Aorta (tissue), 5 donors: ENCODE measurements at places on chromosomes 6 and 20.

- DNase-seq = no peak
Observed at GRCh38 chr20:764255-764654, 4.0 kb downstream of the SLC52A3 start.

GRCh38 chr6:170294298-170294730 lies 3.4 kb upstream of the DLL1 start:
- no peak for DNase-seq

DNA sequence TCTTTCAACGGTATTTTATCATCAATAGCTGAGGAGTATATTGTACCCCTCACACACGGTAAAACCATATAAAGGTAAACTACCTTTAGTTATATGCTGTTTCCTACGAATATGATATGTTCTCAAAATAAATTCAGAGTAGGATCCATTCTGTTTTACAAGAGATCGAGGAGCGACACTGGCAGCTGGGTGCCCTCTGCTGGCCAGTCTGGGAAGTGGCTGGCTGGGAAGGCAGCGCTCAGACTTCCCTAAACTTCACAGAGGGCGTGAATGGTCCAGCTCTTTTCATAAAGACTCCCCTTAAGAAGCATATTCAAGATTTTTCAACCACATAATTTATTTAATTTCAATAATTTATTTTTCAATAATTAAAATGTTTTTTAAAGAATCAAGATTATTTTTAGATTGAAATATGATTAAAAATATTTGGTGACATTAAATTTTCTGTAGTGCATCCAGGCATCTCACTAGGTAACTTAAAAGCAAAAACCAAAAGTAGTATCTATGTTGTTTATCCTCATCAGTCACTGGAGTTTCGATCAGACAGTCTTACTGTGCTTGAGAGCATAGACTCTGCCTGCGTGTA lies 187.5 kb upstream of the PDE10A start:
- peak; percentile 74 for DNase-seq

DNA sequence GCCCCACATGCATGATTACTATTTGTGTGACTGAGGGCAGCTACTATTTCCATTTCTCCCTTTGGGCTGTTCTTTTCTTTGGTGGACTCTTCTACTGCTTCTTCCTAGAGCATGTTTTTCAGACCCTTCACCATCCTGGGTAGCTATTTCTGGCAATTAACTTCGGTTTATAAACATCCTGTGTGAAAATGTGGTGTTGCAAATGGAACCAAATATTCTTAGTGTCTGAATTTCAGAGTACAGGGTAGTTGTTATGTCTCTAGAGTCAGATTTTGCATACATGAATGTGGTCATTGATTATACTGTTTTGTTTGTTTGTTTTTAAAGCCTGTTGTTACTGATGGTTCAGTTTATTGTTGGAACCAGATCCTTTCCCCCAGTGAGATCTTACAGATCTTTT lies 49.7 kb downstream of the PROKR2 start:
- DNase-seq = no peak

GRCh38 chr20:17530716-17531664 lies at the start of gene BFSP1:
Gene BFSP1 (minus strand): TSS chr20:17531379. CDS start chr20:17531329, 50 bp downstream.
- DNase-seq = peak; percentile 70

GRCh38 chr6:4134841-4135664 lies at the start of gene ECI2:
Gene ECI2 (minus strand): TSS chr6:4135575. CDS start chr6:4135560, 15 bp downstream.
- DNase-seq = peak; percentile 90

DNA sequence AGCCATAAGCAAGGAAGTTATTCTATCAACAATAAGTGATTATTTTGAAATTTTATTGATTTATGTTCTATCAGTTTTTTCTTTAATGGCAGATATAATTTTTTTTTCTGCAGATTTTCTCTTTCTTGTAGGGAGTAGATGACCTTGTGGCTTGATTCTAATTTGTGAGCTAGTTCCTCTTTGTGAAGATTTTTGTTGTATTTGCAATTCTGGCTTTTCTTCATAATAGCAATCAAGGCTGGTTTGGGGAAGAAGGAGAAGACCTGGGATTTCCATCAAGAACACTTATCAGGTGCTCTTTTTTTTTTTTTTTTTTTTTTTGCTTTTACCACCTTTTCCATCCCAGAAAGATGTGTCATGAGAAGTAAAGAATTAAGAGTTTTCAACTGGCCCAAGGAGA lies 324.2 kb upstream of the MAN1A1 start:
- DNase-seq = no peak

- DNase-seq = no peak
Observed at GRCh38 chr6:111258615-111259088, 171.3 kb downstream of the SLC16A10 start.

- no peak for DNase-seq
Observed at GRCh38 chr6:147023148-147023547, 181.1 kb upstream of the STXBP5 start.
